ENCODE measurements at places on chromosomes 5 and 9.

GRCh38 chr9:82127465-82127864, 138.9 kb downstream of the SPATA31D1 start:
- no peak for DNase-seq

- DNase-seq = no peak
Measured at GRCh38 chr9:18124760-18125159, 349.2 kb upstream of the ADAMTSL1 start.

- peak; percentile 84 for DNase-seq
Measured at GRCh38 chr9:14692470-14693250, 572 bp downstream of the ZDHHC21 start.

- DNase-seq = peak; percentile 84
Measured at GRCh38 chr5:177473443-177474001, at the start of gene DBN1. Gene DBN1 (minus strand): TSS chr5:177473634. CDS start chr5:177473521, 113 bp downstream.

DNA sequence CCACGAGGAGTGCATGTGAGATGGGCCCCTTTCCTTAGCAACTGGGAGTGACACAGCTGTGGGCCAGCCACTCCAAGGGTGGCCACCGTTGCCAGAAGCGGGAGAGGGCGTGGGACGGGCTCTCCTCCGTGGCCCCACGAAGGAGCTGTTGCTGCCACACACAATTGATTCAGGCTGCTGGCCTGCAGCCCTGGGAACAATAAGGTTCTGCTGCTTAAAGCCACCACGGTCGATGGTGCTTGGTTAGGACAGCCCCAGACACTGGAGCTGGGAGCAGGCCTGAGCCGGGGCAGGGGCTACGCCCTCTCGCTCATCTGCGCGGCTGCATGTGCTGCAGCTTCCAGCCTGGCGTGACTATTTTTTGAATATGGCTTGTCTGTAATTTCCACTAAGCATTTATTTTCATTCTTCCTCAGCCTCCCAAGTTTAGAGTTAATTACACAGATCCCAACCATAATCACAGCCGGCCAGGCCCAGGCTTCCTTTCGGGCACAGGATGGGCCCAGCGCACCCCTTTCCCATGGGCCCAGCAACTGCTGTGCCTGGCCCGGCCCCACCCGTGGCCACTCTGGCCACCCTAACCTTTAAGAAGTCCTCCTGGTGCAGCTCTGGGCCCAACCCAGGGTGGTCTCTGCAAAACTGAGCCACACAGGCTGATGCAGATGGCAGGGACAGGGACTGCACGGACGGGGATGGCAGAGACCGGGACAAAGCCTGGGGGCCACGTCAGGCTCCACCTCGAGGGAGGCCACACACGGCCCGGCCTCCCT, 49.7 kb downstream of the VAV2 start:
- no peak for DNase-seq

DNA sequence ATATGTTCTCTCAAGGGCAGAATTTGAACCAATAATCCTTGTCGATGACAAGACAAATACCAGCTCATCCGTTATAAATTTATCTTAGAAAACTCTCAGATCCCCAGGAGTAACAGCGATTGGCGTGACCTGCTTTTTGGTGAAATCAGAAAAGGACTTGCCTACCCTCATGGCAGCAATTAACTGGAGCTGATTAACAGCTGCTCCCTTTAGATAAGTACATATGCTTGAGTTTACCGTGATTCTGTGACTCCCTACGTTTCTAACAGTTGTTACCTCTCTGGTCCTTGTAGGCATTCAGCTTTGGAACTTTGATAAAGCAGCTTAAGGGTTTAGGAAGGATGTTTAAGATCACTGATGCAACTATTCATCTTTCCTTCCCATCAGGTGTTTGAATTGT, 2.6 kb downstream of the INVS start:
- no peak for DNase-seq

GRCh38 chr9:20197976-20198685, 409.3 kb upstream of the SLC24A2 start:
- no peak for DNase-seq

DNA sequence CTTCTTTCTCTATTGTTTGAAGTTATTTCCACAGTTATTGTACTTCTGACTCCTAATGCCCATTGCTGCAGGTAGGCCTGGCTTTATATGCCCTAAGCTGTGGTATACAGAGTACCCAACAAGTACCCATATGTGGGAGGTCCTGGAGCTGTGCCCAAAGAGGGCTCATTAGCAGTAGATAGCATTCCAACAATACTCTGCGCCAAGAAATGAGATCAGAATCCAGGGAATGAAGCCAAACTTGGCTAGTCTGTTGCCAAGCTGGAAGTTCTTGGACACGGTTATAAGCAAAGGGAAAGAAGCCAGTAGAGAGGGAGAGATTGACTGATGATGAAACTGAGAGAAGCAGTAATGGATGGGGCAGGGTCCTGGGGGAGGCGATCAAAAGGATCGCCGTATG, 29.7 kb upstream of the FAM169A start:
- DNase-seq = no peak

- no peak for DNase-seq
Measured at GRCh38 chr9:127423476-127423933, 677 bp upstream of the ZNF79 start.

DNA sequence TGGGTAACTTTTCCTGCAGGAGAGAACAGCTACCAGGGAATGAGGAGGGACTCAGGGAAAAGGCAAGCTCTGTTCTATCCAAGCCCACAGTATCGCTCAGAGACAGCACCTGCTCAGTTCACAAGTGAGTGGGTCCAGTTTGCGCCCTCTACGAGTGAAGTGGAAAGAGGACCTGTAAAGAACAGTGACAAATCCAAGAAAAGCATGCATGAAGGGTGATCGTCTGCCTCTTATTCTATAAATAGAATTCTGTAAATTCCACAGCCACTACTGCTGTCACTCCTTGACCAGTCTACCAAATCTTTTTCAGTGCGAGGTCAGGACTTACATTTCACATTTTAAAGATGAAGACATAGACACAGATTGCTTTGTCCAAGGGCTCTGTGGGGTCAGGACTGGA, 117.5 kb downstream of the ENTREP1 start:
- no peak for DNase-seq

- no peak for DNase-seq
Measured at GRCh38 chr5:80998590-80998979, 38.4 kb downstream of the RASGRF2 start.
